ENCODE measurements at places on chromosomes 2 and 18.
A peak's percentile ranks its signal among the peaks of the same experiment; 100 is the strongest.

- no peaks in the 10 kb centered on the region for H3K27me3 ChIP-seq
- no peak overlapping the region for H3K27ac ChIP-seq
- DNase-seq: no peak
- peaks cover 2% of the 10 kb centered on the region for H3K4me1 ChIP-seq
- no peak overlapping the region for H3K4me3 ChIP-seq
- no peaks in the 10 kb centered on the region for H3K36me3 ChIP-seq
These were observed 7.1 kb upstream of the XIRP2 start for GRCh38 chr2:166881177-166881576.

- peak; percentile 3 for DNase-seq
- H3K4me3 ChIP-seq: no peak overlapping the region
- H3K36me3 ChIP-seq: no peaks in the 10 kb centered on the region
- H3K4me1 ChIP-seq: peaks cover 56% of the 10 kb centered on the region
- no peaks in the 10 kb centered on the region for H3K27me3 ChIP-seq
- H3K27ac ChIP-seq: peak overlapping the region; percentile 69
These were observed 138.3 kb upstream of the ID2 start for GRCh38 chr2:8543383-8544170.

- peaks cover 10% of the 10 kb centered on the region for H3K36me3 ChIP-seq
- no peak overlapping the region for H3K4me3 ChIP-seq
- peaks cover 24% of the 10 kb centered on the region for H3K4me1 ChIP-seq
- no peak for DNase-seq
These were observed 647.6 kb upstream of the PKDCC start for GRCh38 chr2:41400088-41400665.

DNA sequence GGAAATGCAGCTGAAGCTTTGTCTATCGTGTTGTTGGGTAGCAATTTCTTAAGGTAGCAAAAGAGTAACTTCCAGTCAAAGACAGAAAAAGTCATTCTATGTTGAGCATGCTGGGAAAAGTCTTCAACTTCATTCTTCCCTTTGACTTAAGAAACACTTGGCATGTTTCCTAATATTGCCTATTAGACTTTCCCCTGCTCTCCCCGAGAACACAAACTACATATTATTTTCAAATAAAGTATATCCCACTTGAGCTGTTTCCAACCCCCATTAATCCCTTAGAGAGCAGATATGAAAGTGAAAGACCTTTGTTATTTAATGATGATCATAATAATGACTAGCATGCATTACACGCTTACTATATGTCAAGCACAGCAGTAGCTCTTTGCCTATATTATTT lies 136.0 kb upstream of the SPOPL start:
- no peaks in the 10 kb centered on the region for H3K36me3 ChIP-seq
- H3K4me3 ChIP-seq: no peak overlapping the region
- H3K4me1 ChIP-seq: peaks cover 24% of the 10 kb centered on the region
- no peak for DNase-seq
- no peaks in the 10 kb centered on the region for H3K27me3 ChIP-seq
- H3K27ac ChIP-seq: no peak overlapping the region

GRCh38 chr2:59195851-59196250 lies 954.7 kb upstream of the FANCL start:
- H3K36me3 ChIP-seq: no peaks in the 10 kb centered on the region
- H3K4me1 ChIP-seq: peaks cover 9% of the 10 kb centered on the region
- DNase-seq: no peak
- H3K27me3 ChIP-seq: no peaks in the 10 kb centered on the region
- no peak overlapping the region for H3K4me3 ChIP-seq

- H3K27me3 ChIP-seq: no peaks in the 10 kb centered on the region
- H3K4me3 ChIP-seq: no peak overlapping the region
- H3K4me1 ChIP-seq: no peaks in the 10 kb centered on the region
- DNase-seq: no peak
- H3K27ac ChIP-seq: no peak overlapping the region
These were observed 44.8 kb upstream of the C2orf15 start for GRCh38 chr2:99096728-99097127.

DNA sequence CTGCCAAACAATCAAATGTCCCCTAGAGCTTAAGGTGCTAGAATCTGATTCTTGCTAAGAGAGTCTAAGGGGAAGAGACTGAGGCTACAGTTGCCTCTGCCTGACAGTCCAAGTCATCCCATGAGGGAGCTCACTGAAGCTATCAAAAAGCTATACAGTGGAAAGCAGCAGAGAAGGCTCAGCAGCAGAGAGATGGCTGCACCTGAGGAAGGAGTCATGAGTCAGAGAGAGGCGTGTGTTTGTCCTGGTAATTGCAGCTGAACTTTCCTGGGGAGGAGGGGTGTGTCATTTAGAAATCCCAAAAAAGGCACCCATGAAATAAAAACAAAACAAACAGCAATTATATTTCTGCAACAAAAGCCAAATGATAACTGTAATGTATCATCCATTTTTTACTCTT lies 305.2 kb upstream of the UBE2E3 start:
- peaks cover 14% of the 10 kb centered on the region for H3K4me1 ChIP-seq
- peaks cover 3% of the 10 kb centered on the region for H3K27me3 ChIP-seq
- no peaks in the 10 kb centered on the region for H3K36me3 ChIP-seq
- no peak overlapping the region for H3K4me3 ChIP-seq
- no peak for DNase-seq

- no peak for DNase-seq
- no peaks in the 10 kb centered on the region for H3K36me3 ChIP-seq
- no peak overlapping the region for H3K4me3 ChIP-seq
- no peak overlapping the region for H3K27ac ChIP-seq
- H3K4me1 ChIP-seq: no peaks in the 10 kb centered on the region
These were observed 149.7 kb upstream of the TANK start for GRCh38 chr2:161010503-161011015.

GRCh38 chr2:120722568-120723421 lies 12.9 kb upstream of the GLI2 start:
- peaks cover 2% of the 10 kb centered on the region for H3K36me3 ChIP-seq
- H3K27ac ChIP-seq: peak overlapping the region; percentile 23
- DNase-seq: no peak
- no peak overlapping the region for H3K4me3 ChIP-seq

DNA sequence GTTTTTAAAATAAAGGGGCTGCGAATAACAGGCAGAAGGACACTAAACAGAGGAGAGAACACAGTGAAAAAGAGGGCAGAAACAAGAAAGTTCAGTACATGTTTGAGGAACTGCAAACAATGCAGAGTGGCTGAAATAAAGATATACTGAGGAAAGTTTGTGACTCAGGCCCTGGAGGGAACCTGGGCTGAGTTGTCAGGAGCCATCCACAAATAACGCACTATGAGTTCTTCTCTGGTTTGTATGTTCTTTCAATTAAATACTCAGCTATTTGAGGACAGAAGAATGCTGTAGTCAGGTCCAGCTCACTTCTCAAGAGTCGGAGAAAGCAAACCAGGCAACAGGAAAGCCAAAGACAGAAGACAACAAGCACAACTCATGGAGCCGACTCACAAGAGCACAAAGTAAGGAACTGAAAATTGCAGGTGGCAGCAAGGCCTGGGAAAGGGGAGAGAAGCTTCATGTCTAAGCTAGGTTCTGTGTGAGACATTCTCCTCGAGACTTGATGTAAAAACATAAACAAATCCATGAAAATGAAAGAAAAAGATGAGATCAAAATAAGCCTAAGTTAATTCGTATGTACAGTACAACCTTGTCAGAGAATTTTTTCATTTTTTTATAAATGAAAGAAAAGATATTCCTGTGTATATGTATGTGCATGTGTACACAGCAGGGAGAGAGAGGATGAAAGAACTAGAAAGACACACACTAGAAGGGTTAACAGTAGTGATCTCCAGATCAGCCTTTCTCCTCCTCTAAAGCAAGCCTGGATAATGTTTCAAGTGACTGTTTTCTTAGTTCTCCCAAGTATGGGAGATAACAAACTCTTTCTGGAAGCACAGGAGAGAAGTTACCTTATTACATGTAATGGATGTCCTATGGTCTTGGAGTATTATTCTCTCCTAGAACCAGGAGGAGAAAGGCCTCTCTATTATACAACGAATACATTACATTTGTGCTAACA lies 41.5 kb downstream of the CHN1 start:
- no peaks in the 10 kb centered on the region for H3K27me3 ChIP-seq
- peak overlapping the region; percentile 25 for H3K27ac ChIP-seq
- no peak overlapping the region for H3K4me3 ChIP-seq
- no peaks in the 10 kb centered on the region for H3K36me3 ChIP-seq
- DNase-seq: no peak
- peaks cover 50% of the 10 kb centered on the region for H3K4me1 ChIP-seq

- no peak overlapping the region for H3K27ac ChIP-seq
- no peak overlapping the region for H3K4me3 ChIP-seq
- no peak for DNase-seq
- peaks cover 7% of the 10 kb centered on the region for H3K4me1 ChIP-seq
- peaks cover 4% of the 10 kb centered on the region for H3K36me3 ChIP-seq
These were observed 201.2 kb downstream of the SUCLG1 start for GRCh38 chr2:84257831-84258230.

GRCh38 chr2:61157371-61158003 lies 4.5 kb upstream of the C2orf74 start:
- DNase-seq: no peak
- no peaks in the 10 kb centered on the region for H3K27me3 ChIP-seq
- H3K4me1 ChIP-seq: no peaks in the 10 kb centered on the region
- peaks cover 23% of the 10 kb centered on the region for H3K36me3 ChIP-seq
- no peak overlapping the region for H3K27ac ChIP-seq
- H3K4me3 ChIP-seq: no peak overlapping the region

DNA sequence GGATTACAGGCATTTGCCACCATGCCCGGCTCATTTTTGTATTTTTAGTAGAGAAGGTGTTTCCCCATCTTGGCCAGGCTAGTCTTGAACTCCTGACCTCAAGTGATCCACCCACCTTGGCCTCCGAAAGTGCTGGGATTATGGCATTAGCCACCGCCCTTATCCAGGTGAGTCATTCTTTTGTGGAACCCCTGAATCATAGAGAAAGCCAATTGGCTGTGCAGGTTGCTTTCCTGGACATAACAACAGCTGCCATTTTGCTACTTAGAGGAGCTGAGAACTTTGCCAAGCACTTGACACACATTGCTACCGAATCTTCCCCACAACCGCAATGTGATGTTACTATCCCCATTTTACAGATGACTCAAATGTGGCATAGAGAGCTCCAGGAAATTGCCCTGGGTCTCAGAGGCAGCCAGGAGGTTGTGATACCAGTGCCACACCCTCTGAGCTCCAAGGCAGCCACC lies 36.0 kb downstream of the SETBP1 start:
- DNase-seq: no peak
- H3K4me3 ChIP-seq: no peak overlapping the region
- no peak overlapping the region for H3K27ac ChIP-seq
- H3K36me3 ChIP-seq: peaks cover 32% of the 10 kb centered on the region
- H3K27me3 ChIP-seq: no peaks in the 10 kb centered on the region
- H3K4me1 ChIP-seq: peaks cover 10% of the 10 kb centered on the region

DNA sequence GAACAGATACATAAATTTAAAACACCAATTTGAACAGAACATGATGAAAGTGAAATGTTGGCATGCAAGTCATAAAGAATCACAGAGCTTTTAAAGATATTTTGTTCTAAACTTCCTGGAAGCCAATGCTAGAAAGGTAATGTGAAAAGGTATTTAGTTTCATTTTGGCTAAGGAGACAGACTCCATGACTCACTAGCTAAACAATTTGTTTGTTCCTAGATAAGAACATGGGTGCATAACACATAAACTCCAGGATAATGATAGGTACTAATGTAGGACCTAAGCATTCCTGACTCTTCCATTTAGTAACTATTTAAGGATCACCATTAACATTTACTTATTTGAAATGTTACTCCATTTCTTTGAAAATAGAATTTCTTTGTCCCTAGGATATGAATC lies 292.5 kb upstream of the CNTNAP5 start:
- H3K27me3 ChIP-seq: no peaks in the 10 kb centered on the region
- H3K36me3 ChIP-seq: no peaks in the 10 kb centered on the region
- H3K4me1 ChIP-seq: no peaks in the 10 kb centered on the region
- no peak overlapping the region for H3K4me3 ChIP-seq
- no peak for DNase-seq

DNA sequence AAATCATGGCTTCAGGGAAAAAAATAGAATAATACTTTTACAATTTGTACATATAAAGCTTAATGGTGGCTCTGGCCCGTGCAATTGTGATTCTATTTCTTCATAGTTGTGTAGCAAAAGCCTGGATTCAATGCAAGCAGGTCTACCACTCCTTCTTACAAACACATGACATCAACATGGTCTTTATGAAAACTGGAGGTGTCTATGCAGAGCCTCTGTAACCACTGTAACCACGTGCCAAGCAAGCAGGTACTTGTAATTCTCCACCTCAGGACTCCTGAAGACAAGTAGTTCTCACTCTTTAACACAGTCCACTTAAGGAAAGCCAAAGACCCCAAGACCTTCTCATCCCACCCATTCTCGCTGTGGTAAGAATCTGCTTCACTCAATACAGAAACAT lies 62.6 kb downstream of the METTL4 start:
- peaks cover 2% of the 10 kb centered on the region for H3K4me1 ChIP-seq
- H3K36me3 ChIP-seq: no peaks in the 10 kb centered on the region
- no peak overlapping the region for H3K4me3 ChIP-seq
- peaks cover 2% of the 10 kb centered on the region for H3K27me3 ChIP-seq
- no peak for DNase-seq

DNA sequence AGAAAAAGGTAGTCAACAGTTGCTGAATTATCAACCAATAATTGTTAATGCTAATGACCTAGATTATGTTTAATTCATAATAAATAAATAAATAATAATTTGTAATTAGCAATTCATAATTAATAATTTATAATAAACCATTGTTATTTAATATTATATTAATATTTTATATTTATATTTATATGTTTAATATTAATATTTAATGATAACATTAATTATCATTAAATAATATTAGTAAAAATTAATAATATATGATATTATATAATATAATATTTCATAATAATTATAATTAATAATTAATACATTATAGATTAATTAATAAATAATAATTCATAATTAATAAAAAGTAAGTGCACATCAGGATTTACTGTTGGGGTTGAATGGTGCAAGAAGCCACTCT lies 389.4 kb upstream of the RGPD4 start:
- H3K4me1 ChIP-seq: peaks cover 2% of the 10 kb centered on the region
- no peak overlapping the region for H3K27ac ChIP-seq
- H3K4me3 ChIP-seq: no peak overlapping the region
- H3K27me3 ChIP-seq: peaks cover 4% of the 10 kb centered on the region
- no peaks in the 10 kb centered on the region for H3K36me3 ChIP-seq

GRCh38 chr2:39837856-39838453 lies 58.9 kb upstream of the THUMPD2 start:
- H3K4me1 ChIP-seq: no peaks in the 10 kb centered on the region
- peaks cover 6% of the 10 kb centered on the region for H3K36me3 ChIP-seq
- no peak for DNase-seq
- no peak overlapping the region for H3K4me3 ChIP-seq
- H3K27ac ChIP-seq: no peak overlapping the region
- H3K27me3 ChIP-seq: no peaks in the 10 kb centered on the region

DNA sequence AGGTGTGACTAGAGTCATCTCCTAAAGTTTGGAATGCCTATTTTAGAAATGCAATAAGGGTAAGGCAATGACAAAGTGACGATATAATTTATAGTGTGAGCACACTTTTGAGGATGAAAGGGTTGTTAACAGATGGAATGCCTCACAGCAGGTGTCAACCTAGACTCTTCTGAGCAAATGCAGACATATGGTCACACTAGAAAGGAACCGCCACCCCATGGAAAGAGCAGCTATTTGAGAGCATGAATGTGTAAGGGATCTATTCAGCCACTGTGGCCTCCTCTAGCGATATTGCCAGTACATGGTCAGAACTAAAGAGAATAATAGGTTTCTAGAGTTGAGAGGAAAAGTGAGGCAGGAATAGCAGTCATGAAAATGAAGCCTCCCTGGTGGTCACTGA lies 18.5 kb downstream of the DSG2 start:
- peaks cover 8% of the 10 kb centered on the region for H3K36me3 ChIP-seq
- no peak overlapping the region for H3K4me3 ChIP-seq
- no peak overlapping the region for H3K27ac ChIP-seq
- no peaks in the 10 kb centered on the region for H3K27me3 ChIP-seq
- DNase-seq: no peak
- H3K4me1 ChIP-seq: peaks cover 27% of the 10 kb centered on the region
